Esophagus muscularis mucosa (tissue), 4 donors: ENCODE measurements at places on chromosomes 11 and 22. TPM values are rescaled to one million over a fixed set of nuclear protein-coding genes. Genes with fewer than 3 reads are reported as not detected.

GRCh38 chr11:78802058-78802761, 227.5 kb upstream of the NARS2 start:
- DNase-seq, result no peak

Gene TMPRSS5
- total RNA-seq, result 0.26 TPM

GRCh38 chr11:113991718-113992458, 17.0 kb downstream of the HTR3A start:
- DNase-seq, result no peak

DNA sequence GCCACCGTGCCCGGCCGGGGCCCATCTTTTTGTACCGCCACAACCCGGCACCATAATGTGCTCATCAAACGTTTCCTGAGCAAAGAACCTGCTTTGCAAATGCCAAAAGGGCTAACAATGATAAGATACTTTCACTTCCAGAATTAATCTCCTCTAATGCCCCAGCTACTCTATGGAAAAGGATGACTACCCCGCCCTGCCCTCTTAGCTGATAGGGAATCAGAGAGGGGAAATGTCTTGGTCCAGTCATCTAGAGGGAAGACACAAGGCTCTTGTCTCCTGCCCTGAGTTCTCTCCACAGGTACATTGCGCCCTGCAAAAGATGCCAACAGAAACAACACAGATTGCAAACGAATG, 586 bp downstream of the TTLL1 start:
- no peak for DNase-seq

- no peak for DNase-seq
These were observed 101.5 kb downstream of the PLEKHA7 start for GRCh38 chr11:16912692-16913111.

Gene SCN3B
- total RNA-seq, result 0.91 TPM

Gene OR5B21
- total RNA-seq, result not detected

DNA sequence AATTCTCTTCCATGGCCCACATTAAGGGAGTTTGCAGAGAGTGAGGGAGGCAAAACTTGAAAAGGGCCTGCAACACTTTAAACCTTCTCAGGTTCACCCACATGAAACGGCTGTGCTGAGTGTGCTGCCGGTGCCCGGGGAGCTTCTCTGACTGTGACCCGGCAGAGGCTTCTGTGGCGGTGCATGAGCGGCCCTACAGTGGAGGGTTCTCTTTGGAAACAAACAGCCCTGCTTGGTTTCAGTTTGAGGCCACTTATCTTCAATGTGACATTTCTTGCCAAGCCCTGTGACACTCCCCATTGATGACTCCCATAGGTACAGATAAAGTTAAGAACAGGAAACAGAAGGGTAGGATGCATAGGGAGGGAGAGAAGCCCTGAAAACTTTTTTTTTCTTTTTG, 31.8 kb downstream of the FAM118A start:
- DNase-seq, result no peak

Gene EHF
- not detected for total RNA-seq

Gene SCGB2A2
- not detected for total RNA-seq

DNA sequence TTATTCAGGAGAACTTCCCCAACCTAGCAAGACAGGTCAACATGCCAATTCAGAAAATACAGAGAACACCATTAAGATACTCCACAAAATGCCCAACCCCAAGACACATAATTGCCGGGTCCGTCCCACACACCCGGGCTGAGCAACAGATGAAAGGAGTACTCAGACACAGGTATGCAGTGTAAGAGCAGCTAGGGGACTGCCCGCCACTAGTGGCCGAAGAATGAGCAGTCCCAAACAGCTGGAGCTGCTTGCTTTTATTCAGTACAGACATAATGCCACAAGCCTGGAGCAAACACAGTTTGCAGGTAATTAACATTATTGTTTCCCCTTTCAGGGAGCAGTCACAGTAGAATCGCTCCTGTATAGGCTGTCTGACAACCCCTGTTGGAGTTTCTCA, 364.6 kb downstream of the LUZP2 start:
- DNase-seq, result no peak

DNA sequence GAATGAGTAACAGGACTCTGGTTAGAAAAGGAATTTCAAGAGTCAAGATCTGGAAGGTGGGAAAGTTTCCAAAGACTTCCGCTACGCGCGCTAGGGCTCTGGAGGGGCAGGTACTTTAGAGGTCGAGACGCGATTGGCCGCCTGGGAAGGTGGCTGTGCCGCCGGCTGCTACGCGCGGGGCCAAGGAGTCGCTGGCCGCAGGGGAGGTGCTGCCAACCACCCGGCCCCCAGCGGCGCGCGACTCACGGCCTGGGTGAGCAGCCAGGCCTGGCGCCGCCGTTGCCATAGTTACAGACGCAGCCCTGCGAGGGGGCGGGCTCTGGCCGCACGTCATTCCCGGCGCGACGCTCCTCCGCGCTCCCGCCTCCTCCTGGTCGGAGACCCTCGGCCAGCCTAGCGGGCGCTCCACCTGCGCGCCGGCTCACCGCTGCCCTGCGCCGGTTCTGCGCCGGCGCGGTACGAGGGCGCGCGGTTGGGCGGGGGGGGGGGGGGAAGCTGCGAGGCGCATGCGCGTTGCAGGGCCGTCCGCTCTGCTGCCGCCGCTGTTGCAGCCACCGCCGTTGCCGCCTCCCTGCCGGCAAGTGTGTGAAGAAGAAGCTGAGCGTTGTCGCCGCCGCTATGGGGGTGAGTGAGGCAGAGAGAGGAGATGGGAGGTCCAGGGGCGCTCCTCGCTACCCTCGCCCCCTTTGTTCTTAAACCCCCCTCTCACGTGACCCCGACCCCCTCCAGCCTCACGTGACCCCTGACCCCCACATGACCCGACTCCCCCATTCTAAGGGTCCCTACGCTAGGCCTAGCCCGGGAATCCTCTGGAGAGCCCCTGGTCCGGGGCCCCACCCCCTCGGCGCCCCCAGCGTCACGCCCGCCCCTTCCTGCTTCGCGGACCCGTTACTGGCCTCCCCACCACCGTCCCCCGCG, at the start of gene NAA40:
NAA40 (plus strand) TSS at position 524 of the 918 bp plus-strand sequence; CDS start at position 619, 95 bp downstream.
- no peak for DNase-seq

Gene MUC6
- total RNA-seq, result not detected

Gene KRTAP5-10
- not detected for total RNA-seq

- DNase-seq, result no peak
These were observed 649 bp downstream of the TMEM25 start for GRCh38 chr11:118531597-118532084.

- DNase-seq, result no peak
These were observed 99.8 kb downstream of the ARL14EP start for GRCh38 chr11:30422447-30423278.

- no peak for DNase-seq
These were observed 3.9 kb downstream of the MAML2 start for GRCh38 chr11:96338910-96339705.

Gene OR8D4
- not detected for total RNA-seq

DNA sequence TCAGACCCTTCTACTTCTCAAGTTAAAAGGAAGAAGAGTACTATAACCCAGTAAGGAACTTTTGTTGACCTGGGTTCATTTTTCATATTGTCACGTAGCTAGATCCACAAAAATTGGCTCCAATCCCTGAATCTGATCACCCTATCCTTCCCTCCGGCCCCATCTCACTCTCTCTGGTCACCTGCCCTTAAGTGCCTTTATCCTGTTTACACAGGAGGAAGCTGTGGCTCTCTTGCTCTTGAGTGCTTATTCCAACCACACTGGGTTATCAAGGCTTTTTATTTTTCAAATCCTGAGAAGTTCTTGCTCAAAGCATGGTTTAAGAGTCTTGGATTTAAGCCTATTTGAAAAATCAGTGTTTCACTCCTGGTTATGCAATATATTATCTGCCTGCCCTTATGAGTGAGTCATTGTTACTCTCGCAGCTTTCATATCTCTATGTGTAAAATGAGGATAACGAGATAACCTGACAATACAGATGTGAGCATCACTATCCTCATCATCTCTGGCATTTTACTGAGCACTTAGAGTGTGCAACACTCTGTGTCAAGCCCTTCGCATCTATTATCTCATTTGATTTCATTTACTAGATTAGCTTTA, 293.9 kb downstream of the GUCY1A2 start:
- no peak for DNase-seq

DNA sequence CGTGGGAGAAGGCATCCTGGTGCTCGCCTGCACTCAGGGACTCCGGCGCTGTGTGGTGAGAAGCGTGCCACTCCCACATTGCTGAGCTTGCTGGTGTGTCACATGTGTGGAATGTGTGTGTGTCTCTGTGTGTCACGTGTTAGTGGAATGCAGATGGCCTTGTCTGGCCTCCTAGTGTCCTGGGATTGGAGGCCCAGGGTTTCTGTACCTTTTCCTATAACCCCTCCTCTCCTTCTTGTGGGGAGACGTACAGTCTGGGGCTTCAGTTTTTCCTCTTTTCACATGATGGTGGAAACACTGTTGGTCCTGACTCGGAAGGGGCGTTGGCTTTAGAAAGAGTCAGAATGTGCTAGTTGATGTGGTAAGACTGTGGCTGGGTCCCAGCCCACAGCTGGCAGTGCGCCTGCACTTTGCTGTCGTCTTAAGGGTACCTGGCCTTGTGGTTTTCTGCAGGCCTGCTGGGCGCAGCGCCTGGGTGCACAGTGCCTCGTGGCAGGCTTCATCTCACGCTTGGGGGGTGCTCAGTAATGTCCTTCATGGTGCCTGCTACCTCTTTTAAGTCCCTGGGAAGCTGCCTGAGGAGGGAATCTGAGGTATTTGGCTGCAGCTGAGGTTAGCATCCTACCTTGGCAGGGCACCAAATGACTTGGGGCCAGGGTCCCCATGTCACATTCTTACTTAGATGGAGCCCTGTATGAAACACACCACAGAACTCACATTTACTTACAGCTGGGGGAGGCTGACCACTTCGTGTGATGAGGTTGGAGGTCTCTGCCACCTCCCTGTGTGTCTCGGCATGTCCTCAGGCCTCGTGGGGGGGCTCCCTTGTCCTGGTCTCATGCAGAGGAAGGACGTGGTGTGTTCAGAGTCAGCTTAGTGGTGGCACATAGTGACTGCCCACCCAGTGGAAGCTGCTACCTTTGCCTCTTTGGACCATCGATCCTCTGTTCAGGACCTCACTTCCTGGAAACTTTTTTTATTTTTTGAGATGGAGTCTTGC, 61.9 kb downstream of the MED15 start:
- peak; percentile 96 for DNase-seq

Gene WNT11
- total RNA-seq, result 11.0 TPM

Gene TBX1
- total RNA-seq, result 2.1 TPM

GRCh38 chr22:27687984-27688545, 113.5 kb downstream of the MN1 start:
- no peak for DNase-seq

Gene FXYD6
- 82.7 TPM for total RNA-seq

Gene IFTAP
- 26.8 TPM for total RNA-seq

Gene VWCE
- total RNA-seq, result 0.33 TPM

Gene SLC7A4
- total RNA-seq, result 0.42 TPM

DNA sequence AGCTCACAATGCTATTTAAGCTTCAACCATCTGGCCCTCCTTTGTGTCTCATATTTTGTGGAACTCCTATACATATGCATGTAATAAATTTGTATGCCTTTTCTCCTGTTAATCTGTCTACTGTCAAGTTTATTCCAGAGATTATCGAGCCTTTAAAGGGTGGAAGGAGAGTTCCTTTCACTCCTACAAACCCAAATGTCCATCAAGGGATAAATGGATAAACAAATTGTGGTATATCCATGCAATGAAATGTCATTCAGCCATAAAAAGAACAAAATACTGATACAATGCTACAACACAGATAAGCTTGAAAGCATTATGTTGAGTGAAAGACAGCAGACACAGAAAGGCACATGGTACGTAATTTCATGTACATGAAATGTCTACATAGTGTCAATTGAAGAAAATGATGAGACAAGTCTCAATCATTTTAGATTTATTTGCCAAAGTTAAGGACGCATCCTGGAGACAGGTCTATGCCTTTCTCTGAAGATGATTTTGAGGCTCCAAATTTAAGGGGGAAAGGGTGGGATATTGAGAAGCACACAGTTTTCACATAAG, 17.7 kb upstream of the FEZ1 start:
- DNase-seq, result no peak

Gene CST6
- total RNA-seq, result not detected

Gene MS4A13
- total RNA-seq, result not detected

DNA sequence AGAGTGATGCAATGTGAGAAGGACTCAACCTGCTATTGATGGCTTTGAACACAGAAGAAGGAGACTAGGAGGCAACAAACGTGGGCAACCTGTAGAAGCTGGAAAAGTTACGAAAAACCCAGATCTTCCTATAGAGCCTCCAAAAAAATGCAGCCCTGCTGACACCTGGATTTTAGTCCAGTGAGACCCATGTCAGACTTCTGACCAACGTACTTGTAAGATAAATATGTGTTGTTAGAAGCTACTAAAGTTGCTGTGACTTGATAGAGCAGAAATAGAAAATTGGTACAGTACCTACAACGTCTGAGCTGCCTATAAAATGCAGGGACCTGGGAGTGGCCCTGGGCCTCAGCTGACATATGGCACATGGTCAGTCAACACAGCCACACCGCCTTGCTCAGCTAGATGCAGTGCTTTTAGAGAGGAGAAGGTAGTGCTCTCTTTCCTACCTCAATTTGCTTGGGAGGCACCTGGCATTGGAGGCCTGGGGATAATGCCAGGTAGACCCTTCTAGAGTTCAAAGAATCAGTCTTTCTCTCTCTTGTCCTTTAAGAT, 97.4 kb downstream of the ARL14EP start:
- DNase-seq, result peak; percentile 90

DNA sequence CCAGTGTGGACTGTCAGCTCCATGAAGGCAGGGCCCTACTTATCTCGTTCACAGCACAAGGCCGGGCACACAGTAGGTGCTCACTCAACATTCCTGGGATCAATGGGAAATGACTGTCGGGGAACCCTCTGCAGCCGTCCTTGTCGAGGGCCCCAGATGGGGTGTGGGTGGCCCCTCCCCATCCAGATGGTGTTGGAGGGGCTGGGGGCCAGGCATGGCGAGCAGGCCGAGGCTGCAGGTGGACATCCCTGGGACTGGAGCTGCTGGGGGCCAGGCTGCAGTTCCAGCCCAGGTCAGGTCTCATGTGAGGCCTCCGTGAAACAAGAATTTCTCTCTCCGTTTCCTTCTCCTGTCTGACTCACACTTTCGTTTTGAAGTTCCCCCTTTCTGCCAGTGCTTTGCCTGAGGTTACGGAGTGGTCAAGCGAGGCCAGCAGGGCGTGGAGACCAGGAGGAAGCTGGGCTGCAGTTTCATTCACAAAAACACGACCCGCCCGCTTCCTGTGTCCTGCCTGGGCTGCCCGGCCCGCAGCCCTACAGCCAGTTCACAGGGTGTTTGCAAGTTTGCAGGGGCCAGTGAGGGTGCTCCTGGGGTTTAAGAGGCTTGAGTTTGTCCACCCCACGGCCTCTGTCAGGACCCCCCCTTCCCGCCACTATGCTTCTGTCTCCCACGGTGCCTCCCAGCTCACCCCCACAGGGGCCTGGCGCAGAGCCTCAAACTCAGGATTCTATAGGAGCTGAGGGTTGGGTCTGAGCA, 4.5 kb downstream of the MYEOV start:
- DNase-seq, result no peak
